Suppressor macrophage (primary cell): ENCODE measurements at places on chromosomes 12 and 14.

DNA sequence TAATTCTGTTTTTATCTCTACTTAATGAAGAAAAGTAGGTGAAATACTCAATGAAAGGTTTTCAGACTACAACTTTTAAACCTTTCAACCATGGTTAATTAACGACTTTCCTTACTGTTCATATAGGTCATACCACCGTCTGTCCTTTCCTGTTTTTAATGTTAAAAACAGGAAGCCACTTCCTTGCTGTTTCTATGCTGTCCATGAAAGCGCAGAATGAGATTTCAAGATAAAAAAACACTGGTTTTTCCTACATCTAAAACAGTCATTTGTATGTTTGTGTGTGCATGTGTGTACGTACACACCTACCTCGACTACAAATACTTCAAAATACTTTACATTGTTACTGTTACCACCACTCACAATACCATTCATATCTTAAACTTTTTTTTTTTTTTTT lies 27.3 kb downstream of the SPTLC2 start:
- DNase-seq: peak; percentile 50

GRCh38 chr12:93908846-93909567 lies 231.8 kb downstream of the CRADD start:
- DNase-seq: no peak

GRCh38 chr12:12007001-12007712 lies 63.6 kb upstream of the BCL2L14 start:
- DNase-seq: no peak

DNA sequence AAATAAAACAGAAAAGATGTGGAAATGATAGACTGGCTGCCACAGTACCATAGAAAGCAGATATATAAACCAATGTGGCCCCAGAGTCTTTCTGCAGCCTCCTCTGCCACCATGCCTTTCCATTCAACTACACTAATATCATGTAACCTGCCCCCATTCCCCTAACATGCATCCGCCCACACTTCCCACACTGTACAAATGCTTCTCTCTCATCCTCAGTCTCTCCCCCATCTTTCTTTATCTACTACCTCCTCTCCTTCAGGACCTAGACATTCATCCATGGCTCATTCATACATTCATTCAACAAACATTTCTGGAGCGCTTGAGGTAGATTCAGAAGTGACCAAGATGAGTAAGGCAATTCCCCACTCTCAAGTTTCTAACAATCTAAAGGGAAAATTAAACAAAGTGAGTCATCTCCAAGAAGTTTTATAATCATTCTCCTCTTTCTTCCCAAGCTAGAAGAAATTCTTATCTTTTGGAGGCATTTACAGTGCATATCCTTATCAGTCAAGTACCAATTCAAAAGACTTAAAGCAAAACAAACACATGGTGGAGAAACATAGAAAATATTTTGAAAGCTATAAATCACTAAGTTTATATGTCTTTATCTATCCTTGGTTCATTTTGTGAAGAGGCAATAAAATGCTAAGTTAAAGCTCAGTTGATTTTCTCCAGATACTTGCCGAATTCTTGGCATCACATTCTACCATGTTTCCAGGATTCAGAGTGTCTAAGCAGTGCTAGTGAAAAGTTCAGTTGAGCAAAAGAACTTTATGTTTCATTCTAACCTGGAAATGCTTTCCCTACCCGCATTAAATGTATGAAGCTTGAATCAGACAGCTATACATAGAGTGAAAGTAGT lies 70.5 kb upstream of the FRMD6 start:
- DNase-seq: no peak

GRCh38 chr12:113088037-113088436 lies 31.5 kb downstream of the DTX1 start:
- no peak for DNase-seq

DNA sequence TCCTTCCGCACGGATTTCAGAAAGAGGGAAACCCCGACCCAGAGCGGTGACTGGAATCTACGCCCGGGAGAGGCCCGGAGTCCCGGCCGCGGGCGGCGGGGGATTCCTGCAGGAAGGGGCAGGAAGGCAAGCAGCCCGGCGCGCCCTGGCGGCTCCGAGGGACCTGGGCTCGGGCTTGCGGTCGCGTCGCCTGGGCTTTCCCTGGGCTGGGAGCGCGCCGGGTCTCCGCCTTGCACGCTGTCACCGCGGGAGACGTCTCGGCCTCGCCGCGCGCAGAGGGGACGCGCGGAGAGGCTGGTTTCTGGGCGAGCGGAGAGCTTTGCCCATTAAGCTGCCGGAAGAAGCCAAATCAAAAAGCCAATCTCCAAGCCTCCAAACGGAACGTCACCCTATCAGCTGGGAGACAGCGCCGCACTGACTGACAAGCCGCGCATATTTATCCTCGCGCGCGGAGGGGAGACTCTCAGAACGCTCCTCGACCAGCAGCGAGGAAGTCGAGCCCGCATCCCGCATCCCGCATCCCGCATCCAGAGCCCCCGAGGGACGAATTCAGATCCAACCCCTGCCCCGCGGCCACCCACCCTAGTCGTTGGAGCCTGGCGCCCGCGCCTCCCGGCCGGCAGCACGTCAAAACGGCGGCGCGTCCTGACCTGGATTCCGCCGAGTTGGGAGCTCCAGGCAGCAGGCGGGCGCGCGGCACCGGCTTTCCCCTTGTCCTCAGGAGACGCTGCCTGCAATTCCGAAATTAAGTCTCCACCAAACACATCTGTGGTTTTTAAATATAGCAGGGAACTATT lies at the start of gene SLC8A3:
TSS of gene SLC8A3 (minus strand) at position 293 of the 797 bp plus-strand sequence. CDS start 20,529 bp downstream, outside the sequence.
- DNase-seq: peak; percentile 27
